Posterior vena cava (tissue), 2 donors: ENCODE measurements at places on chromosomes 1 and 21.

DNA sequence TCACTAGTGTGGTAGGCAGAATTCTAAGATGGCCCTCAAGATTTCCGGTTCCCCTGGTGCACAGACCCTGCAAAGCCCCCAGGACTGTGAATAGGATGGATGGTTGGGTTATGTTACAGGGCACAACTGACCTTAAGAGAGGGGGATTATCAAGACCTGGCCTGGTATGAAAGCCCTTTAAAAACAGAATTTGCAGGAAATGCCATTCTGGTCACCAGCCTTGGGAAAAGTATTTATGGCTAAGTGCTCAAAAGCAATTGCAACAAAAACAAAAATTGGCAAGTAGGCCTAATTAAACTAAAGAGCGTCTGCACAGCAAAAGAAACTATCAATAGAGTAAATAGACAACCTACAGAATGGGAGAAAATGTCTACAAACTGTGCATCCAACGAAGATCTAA, 144.7 kb upstream of the EDN2 start:
- no peak for DNase-seq

GRCh38 chr1:230753586-230754251, 6.5 kb downstream of the CAPN9 start:
- no peak for DNase-seq

DNA sequence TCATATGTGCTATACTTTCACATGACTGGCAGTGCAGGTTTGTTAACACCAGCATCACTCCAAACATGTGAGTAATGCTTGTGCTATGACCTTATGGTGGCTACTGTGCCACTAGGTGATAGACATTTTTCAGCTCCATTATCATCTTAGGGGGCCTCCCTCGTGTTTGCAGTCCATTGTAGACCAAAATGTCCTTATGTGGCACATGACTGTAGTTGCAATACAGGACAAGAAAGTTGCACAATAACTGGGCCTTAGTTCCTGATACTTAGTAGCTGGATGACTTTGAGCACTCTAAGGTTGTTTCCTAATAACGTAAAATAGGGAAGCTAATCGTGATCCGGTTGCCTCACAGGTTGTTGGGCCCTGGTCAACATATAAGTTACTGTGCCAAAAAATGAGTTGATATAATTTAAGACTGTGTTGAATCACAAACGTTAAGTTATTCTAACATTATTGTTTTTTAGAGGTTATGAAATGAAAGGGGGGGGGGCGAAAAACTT, 511 bp upstream of the SNX27 start:
- DNase-seq: no peak

GRCh38 chr1:177959811-177960515, 9.9 kb downstream of the SEC16B start:
- no peak for DNase-seq

DNA sequence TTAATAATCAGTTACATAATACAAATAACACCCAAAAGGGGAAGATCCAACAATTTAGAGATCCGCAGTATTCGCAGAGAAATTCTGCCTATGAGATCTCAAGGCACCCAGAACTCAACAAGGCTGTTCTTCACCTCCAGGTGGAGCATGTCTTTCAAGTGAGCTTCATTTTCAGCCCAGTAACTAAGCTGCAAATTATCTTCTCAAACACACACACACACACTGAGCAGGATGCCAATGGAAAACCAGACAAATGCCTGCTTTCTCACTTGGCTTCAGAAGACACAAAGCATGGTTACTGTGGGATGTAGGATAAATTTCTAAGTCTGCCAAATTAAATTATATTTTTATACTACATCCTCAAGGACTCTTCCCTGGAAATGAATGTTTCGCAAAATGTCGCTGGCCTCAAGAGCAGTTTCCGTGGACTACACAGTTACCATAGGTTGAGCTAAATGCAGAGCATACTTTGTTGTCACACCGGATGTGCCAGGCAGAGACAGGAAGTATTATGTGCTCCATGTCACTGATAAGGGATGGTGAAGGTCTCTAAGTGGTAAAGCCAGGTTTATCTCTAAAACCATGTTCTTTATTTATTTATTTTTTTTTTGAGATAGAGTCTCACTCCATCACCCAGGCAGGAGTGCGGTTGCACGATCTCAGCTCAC, 30.3 kb downstream of the UBR4 start:
- no peak for DNase-seq

- DNase-seq: no peak
Observed at GRCh38 chr1:197806718-197807117, 31.4 kb upstream of the DENND1B start.

DNA sequence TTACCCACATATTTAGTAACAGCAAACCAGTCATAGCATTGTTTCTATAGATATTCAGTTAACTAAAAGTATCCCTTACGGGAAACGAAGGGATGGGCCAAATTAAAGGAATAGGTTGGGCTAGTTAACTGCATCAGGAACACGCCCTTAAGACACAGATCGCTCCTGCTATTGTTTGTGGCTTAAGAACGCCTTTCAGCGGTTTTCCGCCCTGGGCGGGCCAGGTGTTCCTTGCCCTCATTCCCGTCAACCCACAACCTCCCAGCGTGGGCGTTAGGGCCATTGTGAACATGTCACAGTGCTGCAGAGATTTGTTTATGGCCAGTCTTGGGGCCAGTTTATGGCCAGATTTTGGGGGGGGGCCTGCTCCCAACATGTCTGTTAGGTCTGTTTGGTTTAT, 14.7 kb downstream of the TNFRSF18 start:
- no peak for DNase-seq

GRCh38 chr1:88399690-88400089, 284.4 kb upstream of the PKN2 start:
- DNase-seq: no peak

DNA sequence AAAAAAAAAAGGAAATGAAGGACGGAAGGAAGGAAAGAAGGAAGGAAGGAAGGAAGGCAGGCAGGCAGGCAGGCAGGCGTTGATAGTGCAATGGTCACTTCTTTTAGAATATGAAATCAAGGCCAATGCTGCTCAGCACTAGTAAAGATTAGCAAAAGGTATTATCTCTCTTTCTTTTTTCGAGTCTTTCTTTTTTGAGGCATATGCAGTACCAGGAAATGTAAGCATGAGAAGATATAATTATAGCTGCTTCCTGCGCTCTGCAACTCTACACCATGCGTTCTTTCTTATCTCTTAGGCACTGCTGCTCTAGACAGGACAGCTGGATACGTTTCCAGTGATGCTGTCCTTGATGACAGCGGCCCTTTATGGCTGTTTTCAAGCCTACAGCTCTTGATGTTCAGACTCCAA, 1512.5 kb upstream of the B3GALT2 start:
- no peak for DNase-seq

GRCh38 chr1:234539666-234540403, 60.9 kb upstream of the TARBP1 start:
- no peak for DNase-seq

GRCh38 chr1:157862114-157863070, 20.8 kb upstream of the CD5L start:
- DNase-seq: no peak

GRCh38 chr21:46038341-46038829, 56.8 kb downstream of the COL6A1 start:
- peak; percentile 74 for DNase-seq

GRCh38 chr1:10046356-10047085, 13.8 kb downstream of the UBE4B start:
- no peak for DNase-seq

DNA sequence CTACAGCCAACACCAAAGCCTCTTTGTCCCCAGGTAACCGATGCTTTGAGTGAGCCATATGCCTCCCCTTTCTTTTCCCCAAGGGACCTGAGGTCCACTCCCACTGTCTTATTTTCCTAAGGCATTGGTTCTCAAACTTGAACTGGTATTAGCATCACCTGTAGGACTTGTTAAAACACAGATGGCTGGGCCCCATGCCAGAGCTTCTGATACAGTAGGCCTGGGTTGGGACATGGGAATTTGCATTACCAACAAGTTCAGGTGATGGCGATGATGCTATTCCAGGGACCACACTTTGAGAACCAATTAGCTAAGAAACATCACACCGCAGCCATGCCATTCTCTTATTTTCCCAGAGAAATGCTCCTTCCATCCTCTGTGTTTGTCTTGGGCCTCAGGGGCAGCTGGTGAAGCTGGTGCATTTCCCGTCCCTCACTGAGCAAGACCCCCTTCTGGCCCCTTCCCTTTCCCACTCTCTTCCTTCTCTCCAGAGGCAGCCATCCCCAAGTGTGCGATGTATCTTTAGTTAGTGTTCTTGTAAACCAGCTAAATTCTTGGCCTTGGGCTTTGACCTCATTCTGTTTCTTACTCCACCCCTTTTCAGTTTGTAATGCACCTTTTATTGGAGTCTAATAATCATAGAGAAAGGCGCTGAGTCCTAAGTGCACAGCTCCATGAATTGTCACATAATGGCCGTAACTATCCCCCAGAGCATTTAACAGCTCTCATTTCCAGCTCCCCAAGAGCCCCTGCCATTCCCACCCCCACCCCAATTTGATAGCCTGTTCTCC, 14.2 kb upstream of the TTC22 start:
- DNase-seq: peak; percentile 30

DNA sequence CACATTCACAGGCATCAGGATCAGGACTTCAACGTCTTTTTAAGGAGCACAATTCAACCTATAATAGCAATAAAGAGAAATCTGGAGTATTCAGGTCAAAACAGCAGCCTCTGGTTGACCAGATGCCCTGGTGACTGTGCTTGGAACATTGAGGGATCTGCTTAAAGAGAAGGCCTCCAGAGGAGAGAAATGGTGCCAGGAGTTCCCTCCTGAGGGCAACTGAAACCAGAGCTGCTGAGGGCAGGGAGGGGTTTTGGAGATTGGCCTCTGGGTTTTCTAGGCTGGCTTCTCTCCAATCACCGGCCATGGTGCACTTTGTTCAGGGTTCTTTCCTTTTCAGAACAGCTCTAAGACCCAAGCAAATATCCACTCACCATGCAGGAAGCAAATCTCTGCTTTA, 190.7 kb upstream of the KIAA0040 start:
- no peak for DNase-seq

GRCh38 chr1:221829327-221830015, 87.6 kb upstream of the DUSP10 start:
- DNase-seq: no peak

GRCh38 chr21:15560383-15561056, 169.3 kb upstream of the USP25 start:
- DNase-seq: no peak

- no peak for DNase-seq
Observed at GRCh38 chr1:40004857-40005256, 35.7 kb upstream of the CAP1 start.

DNA sequence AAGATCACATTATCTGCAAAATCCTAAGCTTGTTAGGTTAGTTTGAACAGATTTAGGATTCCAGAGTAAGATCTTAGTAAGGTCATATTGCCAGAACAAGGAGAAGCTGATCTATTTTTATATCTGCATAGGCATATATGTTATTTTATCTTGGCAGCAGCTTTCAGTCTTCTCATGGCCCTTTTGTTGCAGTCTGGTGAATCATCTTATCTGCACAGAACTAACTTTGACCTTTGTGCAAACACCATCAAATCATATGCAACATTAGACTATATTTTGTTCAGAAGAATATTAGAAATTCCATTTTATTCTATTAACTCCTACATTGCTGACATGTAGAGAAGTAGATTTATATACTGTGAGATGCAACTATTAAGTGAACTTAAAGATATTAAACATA, 107.3 kb downstream of the CLEC20A start:
- DNase-seq: no peak

- DNase-seq: no peak
Observed at GRCh38 chr1:174676856-174677255, 229.1 kb downstream of the GPR52 start.

GRCh38 chr21:46295996-46296752, 10.0 kb downstream of the YBEY start:
- no peak for DNase-seq

DNA sequence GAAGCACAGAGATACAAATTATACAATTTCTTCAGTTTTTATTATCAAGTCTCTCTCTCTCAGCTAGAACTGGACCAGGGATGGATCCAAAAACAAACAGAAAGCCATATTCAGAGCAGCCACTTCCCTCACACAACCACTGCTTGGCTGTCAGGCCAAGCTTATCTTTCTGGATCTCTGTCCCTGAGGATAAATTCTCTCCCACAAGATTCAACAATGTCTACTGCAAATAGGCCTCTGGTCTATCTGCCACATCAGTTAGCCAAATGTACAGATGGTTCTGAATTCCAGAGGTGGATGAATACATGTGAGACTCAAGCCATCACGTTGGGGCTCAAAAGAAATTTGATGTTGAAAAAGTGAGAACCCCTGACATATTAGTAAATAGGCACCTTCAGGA, 350.9 kb downstream of the LTN1 start:
- DNase-seq: no peak

DNA sequence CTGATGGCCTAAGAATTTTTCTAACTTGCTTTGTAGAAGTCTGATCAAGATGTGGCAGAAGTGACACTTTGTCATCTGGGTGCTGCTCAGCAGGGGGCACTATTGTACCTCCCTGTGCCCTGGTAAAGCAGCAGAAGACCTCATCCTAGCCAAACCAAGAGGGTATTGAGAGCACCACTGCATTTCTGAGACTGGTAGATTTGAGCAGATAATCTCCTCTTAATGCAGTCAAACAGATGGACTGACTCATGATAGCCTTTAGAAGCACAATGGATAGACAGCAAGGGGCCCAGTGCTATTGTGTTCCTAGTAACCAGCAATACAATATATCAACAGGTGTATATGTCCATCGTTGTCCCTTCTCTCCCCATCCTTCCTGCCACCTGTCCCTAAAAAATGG, 5.7 kb downstream of the TPM3 start:
- DNase-seq: no peak

DNA sequence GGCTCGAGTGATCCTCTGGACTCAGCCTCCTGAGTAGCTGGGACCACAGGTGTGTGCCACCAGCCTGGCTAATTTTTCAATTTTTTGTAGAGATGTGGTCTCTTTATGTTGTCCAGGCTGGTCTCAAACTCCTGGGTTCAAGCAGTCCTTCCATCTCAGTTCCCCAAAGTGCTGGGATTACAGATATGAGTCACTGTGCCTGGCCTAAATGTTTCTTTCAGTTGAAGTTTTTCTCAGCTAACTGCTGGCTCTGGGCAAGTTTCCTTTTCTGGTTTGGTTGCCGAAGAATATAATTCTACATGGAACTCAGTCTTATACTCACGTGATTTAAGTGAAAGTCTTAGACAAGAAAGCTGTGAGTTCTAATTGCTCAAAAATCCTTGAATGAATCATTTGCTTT, 57.0 kb downstream of the SASS6 start:
- DNase-seq: no peak

- no peak for DNase-seq
Observed at GRCh38 chr1:3747522-3747848, 4.8 kb upstream of the CCDC27 start.

DNA sequence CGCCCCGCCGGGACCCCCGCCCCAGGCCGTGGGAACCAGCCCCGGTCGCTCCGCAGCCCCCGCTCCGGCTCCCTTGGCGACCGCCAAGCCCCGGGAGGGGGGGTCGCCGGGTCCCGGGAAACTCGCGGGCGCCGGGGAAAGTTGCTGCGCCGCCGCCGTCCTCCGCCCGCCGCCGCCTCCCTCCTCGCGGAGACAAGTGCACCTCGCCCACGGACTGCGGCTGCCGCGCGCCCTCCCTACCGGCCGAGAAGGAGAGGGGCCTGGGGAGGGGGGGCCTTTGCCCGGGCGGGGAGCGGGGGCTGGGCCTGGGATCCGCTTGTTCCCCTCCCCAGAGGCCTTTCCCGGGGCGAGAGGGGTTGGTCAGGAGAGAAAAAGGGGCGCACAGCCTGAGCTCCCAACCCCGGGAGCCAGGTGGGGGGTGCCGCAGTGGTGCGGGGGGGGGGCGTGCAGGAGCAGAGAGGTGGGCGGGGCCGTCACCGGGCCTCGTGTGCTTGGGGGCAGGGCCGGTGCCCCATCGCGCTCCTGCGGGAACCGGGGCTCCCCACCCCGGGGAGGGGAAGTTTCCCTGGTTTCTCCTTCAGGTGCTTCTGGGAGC, 592 bp downstream of the AGRN start:
- no peak for DNase-seq
